Prostate gland (tissue), 2 donors: ENCODE measurements at places on chromosomes 16 and 17. TPM values are rescaled to one million over a fixed set of nuclear protein-coding genes. Genes with fewer than 3 reads are reported as not detected.

GRCh38 chr16:11307639-11308492, 26.7 kb upstream of the PRM1 start:
- DNase-seq: no peak
- no peaks in the 10 kb centered on the region for H3K27me3 ChIP-seq
- no peak overlapping the region for H3K27ac ChIP-seq
- no peaks in the 10 kb centered on the region for H3K4me1 ChIP-seq

GRCh38 chr16:6926341-6926740, 406.3 kb upstream of the RBFOX1 start:
- H3K4me1 ChIP-seq: no peaks in the 10 kb centered on the region
- H3K36me3 ChIP-seq: no peaks in the 10 kb centered on the region
- DNase-seq: no peak
- no peak overlapping the region for H3K4me3 ChIP-seq

DNA sequence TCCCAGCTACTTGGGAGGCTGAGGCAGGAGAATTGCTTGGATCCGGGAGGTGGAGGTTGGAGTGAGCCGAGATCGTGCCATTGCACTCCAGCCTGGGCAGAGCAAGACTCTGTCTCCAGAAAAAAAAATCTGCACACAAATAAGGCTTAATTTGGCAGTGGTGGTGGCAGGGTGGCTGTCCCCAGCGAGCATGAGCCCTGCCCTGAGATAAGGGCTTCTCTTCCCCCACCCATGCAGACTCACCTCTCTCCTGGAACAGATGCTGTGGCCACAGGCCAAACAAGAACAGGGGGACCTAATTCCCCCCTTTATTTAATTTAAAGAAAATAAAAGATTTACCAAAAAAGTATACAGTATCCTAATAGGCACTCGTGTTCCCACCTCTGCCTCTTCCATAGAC, 157.2 kb downstream of the RAB11FIP4 start:
- H3K36me3 ChIP-seq: no peaks in the 10 kb centered on the region
- H3K27me3 ChIP-seq: no peaks in the 10 kb centered on the region
- no peaks in the 10 kb centered on the region for H3K4me1 ChIP-seq
- peak overlapping the region; percentile 90 for H3K27ac ChIP-seq

DNA sequence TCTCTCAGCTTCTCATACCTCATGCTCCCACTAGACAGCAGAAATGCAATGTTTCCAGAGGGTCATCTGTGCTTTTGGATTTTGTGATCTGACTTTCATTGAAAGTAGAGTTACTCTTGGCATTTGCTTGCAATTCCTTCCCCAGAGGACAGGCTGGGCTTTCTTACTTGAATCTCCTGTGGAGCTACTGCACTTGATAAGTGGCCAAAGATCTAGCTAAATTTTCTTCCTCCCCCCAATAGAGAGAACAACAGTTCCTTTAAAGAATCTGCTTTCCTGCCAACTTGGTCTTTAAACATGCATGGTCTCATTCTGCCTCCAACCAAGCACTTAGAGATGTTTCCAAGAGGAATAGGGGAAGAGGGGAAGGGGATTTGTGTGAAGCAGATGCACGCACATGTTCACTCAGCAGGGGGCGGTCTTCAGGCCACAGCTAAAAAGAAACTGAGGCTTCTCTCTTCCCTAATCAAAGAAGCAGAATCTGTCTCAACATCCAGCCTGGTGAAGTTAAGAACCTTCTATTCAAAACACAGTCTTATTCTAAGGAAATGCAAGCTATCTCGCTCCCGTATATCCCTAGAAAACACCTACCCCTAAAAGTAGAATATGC, 229.6 kb downstream of the ZFHX3 start:
- H3K4me3 ChIP-seq: no peak overlapping the region
- H3K36me3 ChIP-seq: no peaks in the 10 kb centered on the region
- DNase-seq: no peak
- no peaks in the 10 kb centered on the region for H3K27me3 ChIP-seq
- no peak overlapping the region for H3K27ac ChIP-seq

GRCh38 chr17:11545696-11546095, 52.6 kb upstream of the DNAH9 start:
- no peaks in the 10 kb centered on the region for H3K36me3 ChIP-seq
- H3K27ac ChIP-seq: no peak overlapping the region
- DNase-seq: no peak

GRCh38 chr17:54789101-54789880, 111.4 kb upstream of the TOM1L1 start:
- no peaks in the 10 kb centered on the region for H3K36me3 ChIP-seq
- H3K4me3 ChIP-seq: no peak overlapping the region
- DNase-seq: no peak

DNA sequence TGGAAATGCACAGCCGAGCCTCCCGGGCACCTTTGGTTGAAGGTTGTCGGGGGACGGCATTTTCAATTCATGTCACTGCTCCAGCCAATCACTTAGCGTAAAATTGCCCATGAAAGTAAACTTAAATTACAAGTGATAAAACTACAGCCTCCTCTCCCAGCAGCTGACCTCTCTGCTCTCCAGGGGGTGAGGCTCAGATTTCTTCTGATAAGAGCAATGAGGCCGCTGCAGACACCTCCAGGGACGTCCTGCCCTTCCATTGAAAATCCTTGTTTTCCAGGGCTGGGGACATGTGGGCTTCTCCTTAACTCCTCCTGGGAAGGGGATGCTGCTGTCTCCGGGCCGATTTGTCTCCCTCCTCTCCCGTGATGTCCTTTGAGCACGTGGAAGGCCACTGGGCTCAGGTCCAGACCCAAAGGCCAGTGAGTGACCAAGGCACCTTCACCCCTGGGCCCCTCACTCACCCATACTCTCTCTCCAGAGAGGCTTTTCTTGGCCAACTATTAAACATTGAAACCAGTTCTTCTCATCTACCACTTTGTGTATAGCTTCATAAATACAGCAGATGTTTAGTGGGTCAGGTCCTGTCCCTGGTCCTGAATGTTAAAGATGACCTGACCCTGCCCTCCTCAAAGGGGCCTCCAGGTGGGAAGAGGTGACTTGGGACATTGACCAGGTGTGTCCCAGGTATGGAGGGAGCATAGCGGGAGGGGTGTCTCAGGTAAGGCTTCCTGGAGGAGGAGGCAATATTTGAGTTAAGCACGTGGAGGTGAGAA, 52.3 kb downstream of the MGAT5B start:
- no peak overlapping the region for H3K27ac ChIP-seq
- no peaks in the 10 kb centered on the region for H3K36me3 ChIP-seq
- DNase-seq: no peak
- H3K4me3 ChIP-seq: no peak overlapping the region

DNA sequence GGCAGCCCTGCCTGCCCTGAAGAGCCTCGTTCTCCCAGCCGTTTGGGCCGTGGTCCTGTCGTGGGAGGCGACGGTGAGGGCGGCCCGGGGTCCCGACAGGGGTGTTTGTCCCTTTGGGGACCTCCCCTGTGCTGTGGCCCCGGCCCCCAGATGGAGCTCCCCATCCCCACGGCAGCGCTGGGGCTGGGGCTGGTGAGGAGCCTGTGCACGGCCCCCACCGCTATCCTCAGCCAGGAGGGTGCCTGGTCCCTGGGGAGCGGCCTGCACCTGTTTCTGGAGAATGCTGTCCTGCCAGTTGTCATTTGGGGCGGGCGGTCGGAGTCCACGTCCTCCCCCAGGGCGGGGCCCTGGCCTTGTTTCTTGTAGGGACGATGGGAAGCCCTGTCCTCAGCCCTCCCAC, 6.6 kb downstream of the CAPN15 start:
- no peak overlapping the region for H3K27ac ChIP-seq
- no peak overlapping the region for H3K4me3 ChIP-seq

- peak within 1 kb of the TSS; percentile 85 for H3K27ac ChIP-seq
- H3K36me3 ChIP-seq: no peaks in the 10 kb centered on the region
- peak; percentile 74 for DNase-seq
- H3K4me3 ChIP-seq: peak within 1 kb of the TSS; percentile 75
Observed at GRCh38 chr17:43021741-43022512, at the start of gene VAT1. Gene VAT1, minus strand, starts transcription at chr17:43022385. Its CDS starts 63 bp downstream, at chr17:43022322.

- H3K4me1 ChIP-seq: no peaks in the 10 kb centered on the region
- no peaks in the 10 kb centered on the region for H3K36me3 ChIP-seq
- H3K27ac ChIP-seq: no peak overlapping the region
- H3K4me3 ChIP-seq: no peak overlapping the region
- DNase-seq: no peak
- no peaks in the 10 kb centered on the region for H3K27me3 ChIP-seq
Observed at GRCh38 chr17:73609758-73610157, 34.5 kb downstream of the SDK2 start.

DNA sequence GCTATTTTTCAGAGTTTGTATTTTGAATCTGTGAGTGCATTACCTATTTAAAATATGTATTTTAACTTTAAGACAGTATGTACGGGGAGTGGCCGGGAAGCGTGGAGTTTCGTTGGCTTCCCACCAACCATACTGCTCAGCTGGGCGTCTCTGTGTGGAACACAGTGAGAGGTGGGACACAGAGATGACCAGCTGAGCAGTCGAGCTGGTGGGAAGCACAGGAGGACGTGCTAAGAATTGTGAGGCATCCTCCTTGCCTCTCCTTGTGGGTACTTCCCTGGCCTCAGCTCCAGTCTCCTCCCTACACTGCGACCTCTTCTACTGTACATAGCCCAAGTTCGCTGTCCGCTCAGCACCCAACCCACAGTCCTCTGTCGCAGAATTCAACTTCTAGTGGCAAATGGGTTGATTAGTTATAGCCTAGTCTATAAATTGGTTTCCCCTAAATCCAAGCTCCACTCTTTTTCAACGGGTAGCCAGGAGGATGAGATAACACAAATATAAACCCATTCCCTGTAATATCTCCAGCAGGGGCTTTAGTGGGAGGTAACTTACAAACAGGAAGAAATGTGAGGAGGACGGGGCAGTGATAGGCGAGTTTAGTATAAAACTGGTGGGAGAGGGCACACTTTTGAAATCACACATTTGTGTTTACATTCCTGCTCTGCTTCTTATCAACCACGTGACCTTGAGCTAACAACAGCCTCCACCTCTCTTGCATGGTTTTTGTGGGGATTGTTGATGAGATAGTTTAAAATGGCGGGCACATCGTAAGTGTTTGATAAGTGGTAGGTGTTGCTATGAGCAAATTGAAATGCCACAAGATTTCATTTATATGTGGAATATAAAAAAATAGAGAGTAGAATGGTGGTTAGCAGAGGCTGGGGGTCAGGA, 211.9 kb upstream of the HS3ST3A1 start:
- H3K27me3 ChIP-seq: no peaks in the 10 kb centered on the region
- no peak for DNase-seq
- no peak overlapping the region for H3K27ac ChIP-seq
- H3K36me3 ChIP-seq: no peaks in the 10 kb centered on the region
- no peak overlapping the region for H3K4me3 ChIP-seq
- no peaks in the 10 kb centered on the region for H3K4me1 ChIP-seq

GRCh38 chr17:80270836-80271235, 10.2 kb downstream of the RNF213 start:
- no peaks in the 10 kb centered on the region for H3K27me3 ChIP-seq
- no peak overlapping the region for H3K4me3 ChIP-seq
- no peaks in the 10 kb centered on the region for H3K36me3 ChIP-seq
- H3K4me1 ChIP-seq: no peaks in the 10 kb centered on the region
- H3K27ac ChIP-seq: no peak overlapping the region

- DNase-seq: no peak
- no peak overlapping the region for H3K27ac ChIP-seq
- H3K27me3 ChIP-seq: no peaks in the 10 kb centered on the region
- H3K36me3 ChIP-seq: no peaks in the 10 kb centered on the region
- H3K4me1 ChIP-seq: no peaks in the 10 kb centered on the region
- H3K4me3 ChIP-seq: no peak overlapping the region
Observed at GRCh38 chr16:90081606-90081970, 4.5 kb upstream of the PRDM7 start.

DNA sequence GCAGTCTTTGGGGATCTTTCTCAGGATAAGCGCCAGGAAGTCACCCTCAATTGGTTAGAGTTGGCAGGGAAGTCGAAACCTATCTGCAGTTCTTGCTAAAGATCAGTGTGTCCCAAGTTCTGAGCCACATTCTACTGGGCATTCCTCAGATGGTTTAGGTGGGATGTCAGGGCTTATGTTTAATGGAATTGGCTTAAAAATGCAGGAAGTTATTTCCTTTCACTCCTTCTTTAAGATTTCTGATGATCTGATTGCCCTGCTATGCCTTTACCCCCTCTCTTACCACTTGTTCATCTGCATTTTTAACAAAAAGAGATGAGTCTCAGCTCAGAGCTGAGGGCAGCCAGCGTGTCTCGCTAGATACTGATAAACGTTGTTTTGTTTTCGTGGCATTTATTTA, 30.8 kb downstream of the FOXL1 start:
- H3K4me3 ChIP-seq: no peak overlapping the region
- no peaks in the 10 kb centered on the region for H3K4me1 ChIP-seq
- no peak for DNase-seq
- H3K36me3 ChIP-seq: no peaks in the 10 kb centered on the region
- no peak overlapping the region for H3K27ac ChIP-seq

DNA sequence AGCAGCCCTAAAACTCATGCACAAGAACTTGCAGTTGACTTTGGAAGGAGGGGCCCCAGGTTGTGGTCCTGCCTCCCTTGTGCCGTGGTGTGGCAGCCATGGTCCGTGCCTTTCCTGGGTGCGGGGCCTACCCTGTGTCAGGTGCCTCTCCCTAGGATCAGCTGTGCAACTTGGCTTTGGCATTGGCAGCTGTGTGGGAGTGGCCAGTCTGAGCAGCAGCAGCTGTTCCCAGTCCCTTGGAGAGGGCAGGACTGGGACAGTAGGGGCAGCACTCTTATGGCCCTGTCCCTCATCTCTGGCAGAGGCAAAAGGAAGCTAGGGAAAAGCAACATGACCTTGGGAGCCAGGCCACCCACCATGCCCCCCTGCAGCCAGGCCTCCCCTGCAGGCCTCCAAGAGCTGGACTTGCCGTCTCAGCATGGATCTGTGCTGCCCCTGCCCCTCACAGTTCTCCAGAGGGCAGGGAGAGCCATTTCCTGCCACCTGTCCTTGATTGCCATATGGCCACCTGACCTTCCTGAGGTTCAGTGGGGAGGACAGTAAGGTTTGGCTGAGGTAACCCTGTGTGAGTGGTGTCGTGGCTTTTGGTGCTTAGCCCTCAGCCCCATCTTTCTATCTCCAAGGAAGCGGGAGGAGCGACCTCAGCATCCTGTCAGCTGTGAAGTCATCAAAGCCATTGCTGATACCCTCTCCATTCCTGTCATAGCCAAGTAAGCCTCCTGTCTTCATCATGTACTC, 15.5 kb upstream of the NFATC3 start:
- H3K27ac ChIP-seq: no peak overlapping the region
- no peaks in the 10 kb centered on the region for H3K36me3 ChIP-seq
- no peak overlapping the region for H3K4me3 ChIP-seq
- H3K27me3 ChIP-seq: no peaks in the 10 kb centered on the region

DNA sequence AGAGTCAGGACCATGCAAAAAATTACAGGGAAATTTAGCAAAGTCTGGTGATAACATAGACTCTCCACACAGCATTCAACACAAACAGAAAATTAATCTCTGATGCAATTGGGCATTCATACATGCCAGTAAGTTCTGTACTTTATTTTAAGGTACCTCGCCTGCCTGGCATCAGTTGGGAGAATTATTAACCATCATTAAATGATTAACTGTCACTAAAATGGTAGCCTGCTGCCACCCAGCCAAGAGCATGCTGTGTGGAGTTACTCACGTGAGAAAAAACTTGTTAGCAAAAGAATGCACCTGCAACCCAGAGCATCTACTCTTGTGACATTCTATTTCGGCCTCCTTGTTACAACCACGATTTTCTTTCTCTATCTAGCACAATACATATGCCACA, 117.2 kb downstream of the GRIN2A start:
- no peak overlapping the region for H3K27ac ChIP-seq
- H3K4me1 ChIP-seq: no peaks in the 10 kb centered on the region
- no peak overlapping the region for H3K4me3 ChIP-seq
- H3K36me3 ChIP-seq: no peaks in the 10 kb centered on the region
- no peaks in the 10 kb centered on the region for H3K27me3 ChIP-seq

The LAT gene
- 4.7 TPM for total RNA-seq

The CPNE7 gene
- total RNA-seq: 0.18 TPM

The NPIPB6 gene
- 3.1 TPM for total RNA-seq

The ZNF597 gene
- 2.1 TPM for total RNA-seq

The MAPT gene
- 11.7 TPM for total RNA-seq

The MLST8 gene
- total RNA-seq: 55.9 TPM
